Panc1 (cell line): ENCODE measurements at places on chromosomes 1 and 21.

GRCh38 chr1:42730002-42730401 lies 10.0 kb downstream of the CLDN19 start:
- no peak for DNase-seq

GRCh38 chr1:109975718-109976117 lies 8.8 kb upstream of the AHCYL1 start:
- no peak for DNase-seq

DNA sequence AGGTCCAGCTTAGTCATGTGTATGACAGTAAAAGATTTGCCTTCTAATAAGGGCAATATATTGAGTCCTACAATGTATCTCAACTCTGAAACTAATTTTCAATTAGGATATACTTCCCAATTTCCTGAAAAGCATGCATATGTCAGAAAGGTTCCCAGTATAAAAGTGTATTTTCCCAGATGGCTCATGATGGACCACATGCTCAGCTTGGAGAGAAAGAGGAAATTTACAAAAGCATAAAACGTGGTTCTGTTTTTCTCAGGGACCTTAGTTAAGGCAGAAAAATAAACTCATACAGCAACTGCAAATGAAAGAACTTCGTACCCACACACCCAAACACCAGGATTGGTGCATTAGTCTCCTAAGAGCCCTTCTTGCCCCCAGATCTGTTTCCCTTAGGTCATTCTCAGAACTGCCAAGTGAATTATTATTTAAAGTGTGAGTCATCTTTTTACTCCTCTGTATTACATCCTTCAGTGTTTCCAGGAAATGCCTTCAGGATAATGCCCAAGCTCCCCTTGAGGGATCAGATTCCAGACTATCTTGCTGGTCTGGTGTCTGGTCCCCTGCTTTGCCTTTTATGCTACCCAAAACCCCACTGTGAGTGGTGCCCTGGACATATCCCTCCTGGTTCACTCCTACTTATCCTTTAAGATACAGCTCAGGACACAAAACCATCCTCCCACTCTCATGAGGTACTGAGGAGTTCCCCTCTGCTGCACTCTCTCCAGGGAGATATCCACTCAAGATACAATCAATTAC lies 57.4 kb downstream of the SSX2IP start:
- DNase-seq, result peak; percentile 48

GRCh38 chr1:1053682-1054081 lies 20.4 kb downstream of the RNF223 start:
- no peak for DNase-seq

DNA sequence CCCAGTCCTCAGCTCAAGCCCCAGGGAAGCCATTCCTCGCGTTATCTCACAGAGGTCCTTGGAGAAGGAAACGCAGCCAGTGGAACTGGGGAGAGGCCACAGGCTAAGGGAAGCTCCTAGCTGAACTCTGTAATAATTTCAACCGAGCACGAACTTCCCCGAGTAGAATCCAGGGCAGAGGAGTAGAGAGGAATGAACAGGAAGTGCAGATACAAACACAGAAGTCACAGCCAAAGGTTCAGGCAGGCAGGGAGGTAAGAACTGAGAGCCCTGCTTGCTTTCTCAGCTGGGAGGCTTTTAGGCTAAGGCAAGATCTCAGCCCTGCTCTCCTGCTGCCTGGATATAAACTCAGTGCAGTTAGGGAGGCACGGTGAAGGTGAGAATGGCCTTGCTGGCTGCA lies 23.7 kb downstream of the WARS2 start:
- no peak for DNase-seq

GRCh38 chr1:244945109-244945671 lies 80.8 kb upstream of the HNRNPU start:
- DNase-seq, result no peak

- DNase-seq, result no peak
These were observed 340.1 kb downstream of the SETD4 start for GRCh38 chr21:35720208-35720731.

DNA sequence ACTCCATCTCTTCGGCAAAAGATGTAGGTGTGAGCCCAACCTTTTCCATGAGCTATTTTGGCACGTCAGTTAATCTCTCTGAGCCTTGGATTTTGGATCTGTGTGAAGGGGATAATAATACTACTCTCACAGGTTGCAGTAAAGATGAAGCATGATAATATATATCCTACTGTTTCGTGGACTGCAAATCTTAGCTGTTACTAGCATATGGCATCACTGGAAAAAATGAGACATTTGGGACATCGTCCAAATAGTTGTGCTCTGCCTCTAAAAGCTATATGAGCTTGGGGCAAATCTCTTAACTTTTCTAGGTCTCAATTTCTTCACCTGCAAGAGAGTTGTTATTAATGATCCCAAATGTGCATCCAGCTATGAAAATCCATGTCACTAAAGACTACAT lies 147.4 kb upstream of the ZRANB2 start:
- DNase-seq, result no peak
